ENCODE measurements at places on chromosomes 4 and X. TPM values are rescaled to one million over a fixed set of nuclear protein-coding genes. Genes with fewer than 3 reads are reported as not detected.

DNA sequence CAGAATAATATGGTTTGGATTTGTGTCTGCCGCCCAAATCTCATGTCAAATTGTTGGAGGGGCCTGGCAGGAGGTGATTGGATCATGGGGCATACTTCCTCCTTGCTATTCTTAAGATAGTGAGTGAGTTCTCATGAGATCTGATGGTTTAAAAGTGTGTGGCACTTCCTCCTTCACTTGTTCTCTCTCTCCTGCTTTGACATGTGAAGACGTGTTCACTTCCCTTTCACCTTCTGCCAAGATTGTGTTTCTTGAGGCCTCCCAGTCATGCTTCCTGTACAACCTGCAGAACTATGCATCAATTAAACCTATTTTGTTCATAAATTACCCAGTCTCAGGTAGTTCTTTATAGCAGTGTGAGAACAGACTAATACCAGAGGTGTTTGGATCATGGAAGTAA, 325.7 kb upstream of the GIMD1 start:
- no peak for DNase-seq

UGT2B7 gene
- total RNA-seq = not detected

BLOC1S4 gene
- 17.2 TPM for total RNA-seq

GRCh38 chr4:75030649-75031235, 97.8 kb downstream of the PARM1 start:
- no peak for DNase-seq

Measured in Daoy (cell line).